ENCODE measurements at places on chromosomes 1 and 21. TPM values are rescaled to one million over a fixed set of nuclear protein-coding genes. Genes with fewer than 3 reads are reported as not detected.

- H3K27me3 ChIP-seq, result no peaks in the 10 kb centered on the region
- no peak overlapping the region for H3K4me3 ChIP-seq
- no peak overlapping the region for H3K27ac ChIP-seq
- peaks cover 7% of the 10 kb centered on the region for H3K4me1 ChIP-seq
- H3K36me3 ChIP-seq, result no peaks in the 10 kb centered on the region
Observed at GRCh38 chr1:84426376-84426775, 28.1 kb downstream of the DNASE2B start.

The S100A9 gene
- 126 TPM for total RNA-seq

- peaks cover 30% of the 10 kb centered on the region for H3K4me1 ChIP-seq
- H3K27me3 ChIP-seq, result peaks cover 8% of the 10 kb centered on the region
- H3K27ac ChIP-seq, result peak overlapping the region; percentile 71
- H3K4me3 ChIP-seq, result no peak overlapping the region
- peak; percentile 97 for DNase-seq
Observed at GRCh38 chr1:229887043-229887822, 179.8 kb upstream of the GALNT2 start.

The ADCY10 gene
- total RNA-seq, result 0.35 TPM

DNA sequence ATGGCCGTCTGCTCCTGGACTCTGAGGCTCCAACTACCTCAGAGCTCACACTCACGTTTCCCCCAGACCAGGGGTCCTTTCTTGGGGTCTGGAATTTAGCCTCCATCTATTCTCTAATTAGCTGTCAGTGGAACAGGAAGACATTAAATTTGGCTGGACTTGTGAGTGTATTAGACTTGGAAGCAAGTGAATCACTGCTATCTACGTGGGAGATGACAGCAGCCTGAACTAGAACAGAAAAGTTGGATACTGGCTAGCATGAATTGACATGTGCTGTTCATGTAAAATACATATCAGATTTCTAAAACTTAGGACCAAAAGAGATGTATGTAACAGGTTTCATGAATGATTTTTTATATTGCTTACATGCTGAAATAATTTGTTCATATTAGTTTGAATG is 28.0 kb downstream of the TAF5L start:
- H3K27me3 ChIP-seq, result no peaks in the 10 kb centered on the region
- H3K4me1 ChIP-seq, result peaks cover 30% of the 10 kb centered on the region
- DNase-seq, result no peak
- H3K36me3 ChIP-seq, result peaks cover 81% of the 10 kb centered on the region

- H3K4me3 ChIP-seq, result no peak overlapping the region
- DNase-seq, result peak; percentile 63
- H3K4me1 ChIP-seq, result peaks cover 6% of the 10 kb centered on the region
- H3K27me3 ChIP-seq, result no peaks in the 10 kb centered on the region
Observed at GRCh38 chr1:92291372-92291999, 7.3 kb downstream of the GLMN start.

The CDC7 gene
- 4.0 TPM for total RNA-seq

DNA sequence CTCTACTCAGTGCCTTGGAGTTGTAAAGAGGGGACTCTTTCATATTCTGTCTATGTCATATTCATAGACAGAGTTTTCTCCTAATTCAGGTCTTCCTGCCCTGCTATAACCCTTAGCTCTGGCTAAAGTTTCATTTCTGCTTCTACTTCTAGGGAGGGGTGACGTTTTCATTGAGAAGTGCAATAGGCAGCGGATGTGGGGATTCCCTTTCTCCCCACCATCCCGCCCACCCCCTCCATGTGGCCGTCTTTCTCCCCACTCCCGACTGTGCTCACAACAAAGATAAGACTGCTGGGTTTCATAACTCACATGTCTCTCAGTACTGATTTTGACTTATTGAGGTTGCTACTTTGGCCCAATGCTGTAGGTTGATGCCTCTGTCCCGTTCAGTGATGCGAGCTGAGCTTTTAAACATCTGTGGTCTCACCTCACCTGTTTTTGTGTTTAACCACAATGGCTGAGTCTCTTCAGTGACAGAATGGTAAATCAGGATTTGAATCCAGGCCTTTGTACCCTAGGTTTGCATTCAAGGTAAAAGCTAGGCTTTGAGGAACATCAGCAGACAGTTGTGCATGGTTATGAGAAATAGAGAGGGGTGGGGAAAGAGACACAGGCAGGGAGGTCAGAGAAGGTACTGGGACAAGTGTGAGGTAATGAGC is 7.8 kb upstream of the KIF14 start:
- no peak overlapping the region for H3K4me3 ChIP-seq
- H3K4me1 ChIP-seq, result peaks cover 10% of the 10 kb centered on the region
- H3K27me3 ChIP-seq, result no peaks in the 10 kb centered on the region

The RIMKLA gene
- not detected for total RNA-seq

- H3K27me3 ChIP-seq, result no peaks in the 10 kb centered on the region
- no peaks in the 10 kb centered on the region for H3K36me3 ChIP-seq
- peaks cover 7% of the 10 kb centered on the region for H3K4me1 ChIP-seq
- no peak overlapping the region for H3K4me3 ChIP-seq
Observed at GRCh38 chr21:18468790-18469189, 65.2 kb upstream of the TMPRSS15 start.

GRCh38 chr1:23889074-23889473 is 21.0 kb upstream of the FUCA1 start:
- no peak overlapping the region for H3K4me3 ChIP-seq
- H3K4me1 ChIP-seq, result no peaks in the 10 kb centered on the region
- H3K36me3 ChIP-seq, result peaks cover 4% of the 10 kb centered on the region
- no peak overlapping the region for H3K27ac ChIP-seq
- DNase-seq, result no peak

The TSPAN1 gene
- total RNA-seq, result 41.7 TPM

DNA sequence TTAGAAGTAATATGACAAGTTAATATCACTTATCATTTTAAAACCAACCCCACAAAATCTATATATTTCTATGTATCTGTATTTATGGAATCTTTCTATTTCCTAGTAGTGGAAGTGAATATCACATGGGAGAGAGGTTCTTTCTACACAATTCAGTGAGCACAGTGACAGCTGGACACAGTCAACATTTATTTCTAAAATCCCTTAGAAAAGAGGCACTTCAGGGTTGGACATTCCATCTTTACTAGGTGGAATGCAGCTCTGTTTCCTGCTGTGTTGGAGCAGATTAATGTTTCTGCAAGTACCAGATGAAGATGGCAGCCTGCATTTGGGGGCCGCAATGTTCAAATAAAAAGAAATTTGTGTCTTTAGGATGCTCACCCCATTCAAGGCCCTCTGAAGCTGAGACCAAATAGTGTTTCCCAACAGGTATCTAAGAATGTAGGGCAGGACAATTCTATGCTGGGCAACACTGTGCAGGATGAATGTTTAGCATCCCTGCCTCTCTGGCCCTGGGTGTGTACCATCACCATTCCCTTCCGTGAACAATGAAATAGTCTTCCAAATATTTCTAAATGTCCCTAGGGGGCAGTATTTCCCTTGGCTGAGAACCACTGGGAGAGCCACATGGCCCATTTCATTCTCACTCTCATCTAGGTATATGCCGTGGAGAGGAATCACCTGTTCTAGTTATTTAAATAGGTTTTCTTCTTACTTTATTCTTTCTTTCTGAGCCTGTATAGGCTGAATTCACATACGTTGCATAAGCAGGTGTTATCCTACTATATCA is 394.8 kb downstream of the PRDM2 start:
- no peak overlapping the region for H3K27ac ChIP-seq
- DNase-seq, result peak; percentile 43
- H3K36me3 ChIP-seq, result no peaks in the 10 kb centered on the region
- no peak overlapping the region for H3K4me3 ChIP-seq
- no peaks in the 10 kb centered on the region for H3K27me3 ChIP-seq
- H3K4me1 ChIP-seq, result peaks cover 4% of the 10 kb centered on the region

The CAMK1G gene
- not detected for total RNA-seq
